Activated gamma-delta T cell treated with anti-CD3 and anti-CD28 coated beads, Interleukin-2, amount 50 U/mL, for 16 hours (primary cell): ENCODE measurements at places on chromosomes 11 and 22.

GRCh38 chr11:134038897-134039470, 29.9 kb upstream of the JAM3 start:
- DNase-seq = no peak

- no peak for DNase-seq
Measured at GRCh38 chr11:95254716-95255115, 23.7 kb upstream of the SESN3 start.

- DNase-seq = no peak
Measured at GRCh38 chr22:42969348-42969975, 45.5 kb downstream of the PACSIN2 start.

- DNase-seq = no peak
Measured at GRCh38 chr11:72239849-72240460, 4.0 kb downstream of the PHOX2A start.

GRCh38 chr11:62669420-62670161, 1.9 kb upstream of the UQCC3 start:
- no peak for DNase-seq

GRCh38 chr11:46916286-46917108, 1.9 kb downstream of the LRP4 start:
- no peak for DNase-seq

- DNase-seq = no peak
Measured at GRCh38 chr22:45893516-45893915, 83.4 kb downstream of the WNT7B start.

GRCh38 chr11:15852179-15852578, 504.2 kb downstream of the SOX6 start:
- DNase-seq = no peak

- no peak for DNase-seq
Measured at GRCh38 chr11:134529212-134530096, 117.4 kb upstream of the B3GAT1 start.

- DNase-seq = no peak
Measured at GRCh38 chr11:116335891-116336290, 436.9 kb downstream of the BUD13 start.

- DNase-seq = no peak
Measured at GRCh38 chr11:107042748-107043147, 24.5 kb upstream of the GUCY1A2 start.

DNA sequence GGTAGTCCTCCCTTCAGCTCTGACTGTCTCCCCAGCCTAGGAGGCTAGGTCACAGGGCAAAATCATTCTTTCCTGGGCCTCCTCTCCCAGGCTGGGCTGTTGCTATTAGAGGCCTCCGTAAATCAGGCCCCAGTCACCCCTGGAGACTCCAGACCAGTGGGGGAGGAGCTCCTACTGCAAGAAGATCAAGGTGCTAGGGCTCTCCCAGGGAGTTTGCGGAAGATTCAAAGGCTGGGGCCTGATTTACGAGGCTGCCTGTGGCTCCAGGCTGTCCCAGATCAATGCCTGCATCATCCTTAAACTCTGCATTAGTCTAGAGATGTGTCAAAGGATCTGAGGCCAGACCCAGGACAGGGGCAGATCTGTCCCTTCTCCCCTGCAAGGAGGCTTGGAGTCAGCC, 346.2 kb downstream of the TENM4 start:
- no peak for DNase-seq

- no peak for DNase-seq
Measured at GRCh38 chr11:68734111-68734510, 17.2 kb downstream of the TESMIN start.

GRCh38 chr22:22928666-22929380, 41.2 kb downstream of the IGLL5 start:
- no peak for DNase-seq

- DNase-seq = peak; percentile 48
Measured at GRCh38 chr11:128482512-128483191, 104.7 kb downstream of the ETS1 start.

- no peak for DNase-seq
Measured at GRCh38 chr11:102632026-102632425, 6.9 kb upstream of the MMP20 start.
